CD4-positive, alpha-beta T cell treated with Interleukin-6 for 4 hours (primary cell): ENCODE measurements at places on chromosomes 11 and 22.

- no peak for DNase-seq
Observed at GRCh38 chr11:89177691-89178231, at the start of gene TYR. Gene TYR (plus strand): TSS chr11:89177875. CDS start chr11:89177954, 79 bp downstream.

DNA sequence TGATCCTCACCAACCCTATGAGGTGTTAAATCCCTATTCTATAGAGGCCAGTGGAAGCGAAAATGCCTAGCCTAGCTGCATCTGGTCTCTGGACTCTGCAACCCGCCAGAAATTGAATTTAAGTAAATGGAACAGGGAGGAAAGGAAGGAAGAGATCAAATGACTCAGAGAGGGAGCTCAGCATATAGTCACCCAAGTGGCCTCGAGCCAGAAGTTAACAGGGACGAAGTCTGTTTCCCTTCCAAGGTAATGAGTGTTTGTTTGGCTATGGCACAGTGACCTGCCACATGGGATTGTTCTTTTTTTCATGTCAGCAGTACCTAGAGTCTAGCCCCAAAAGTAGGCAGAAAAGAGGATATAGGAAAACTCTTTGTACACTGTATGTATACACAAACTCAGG, 66.3 kb downstream of the PAK1 start:
- no peak for DNase-seq

DNA sequence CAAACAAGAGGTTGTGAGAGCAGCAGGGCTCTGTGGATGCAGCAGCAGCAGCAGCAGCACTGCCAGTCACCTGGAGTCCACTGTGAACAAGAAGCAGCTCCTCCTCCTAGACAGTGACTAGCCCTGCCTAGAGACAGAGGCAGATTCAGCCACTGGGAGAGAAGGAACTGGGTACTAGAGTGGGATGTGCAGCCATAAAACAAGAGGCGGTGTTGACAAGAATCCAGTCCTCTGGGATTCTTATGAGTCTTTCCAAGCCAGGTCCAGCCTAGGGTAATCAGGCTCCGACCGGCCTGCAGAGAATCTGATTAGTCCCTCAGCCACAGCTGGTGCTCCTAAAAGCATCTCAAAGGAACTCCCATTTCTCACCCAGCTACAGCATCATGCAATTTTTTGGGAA, 83.9 kb upstream of the USP47 start:
- DNase-seq, result no peak

DNA sequence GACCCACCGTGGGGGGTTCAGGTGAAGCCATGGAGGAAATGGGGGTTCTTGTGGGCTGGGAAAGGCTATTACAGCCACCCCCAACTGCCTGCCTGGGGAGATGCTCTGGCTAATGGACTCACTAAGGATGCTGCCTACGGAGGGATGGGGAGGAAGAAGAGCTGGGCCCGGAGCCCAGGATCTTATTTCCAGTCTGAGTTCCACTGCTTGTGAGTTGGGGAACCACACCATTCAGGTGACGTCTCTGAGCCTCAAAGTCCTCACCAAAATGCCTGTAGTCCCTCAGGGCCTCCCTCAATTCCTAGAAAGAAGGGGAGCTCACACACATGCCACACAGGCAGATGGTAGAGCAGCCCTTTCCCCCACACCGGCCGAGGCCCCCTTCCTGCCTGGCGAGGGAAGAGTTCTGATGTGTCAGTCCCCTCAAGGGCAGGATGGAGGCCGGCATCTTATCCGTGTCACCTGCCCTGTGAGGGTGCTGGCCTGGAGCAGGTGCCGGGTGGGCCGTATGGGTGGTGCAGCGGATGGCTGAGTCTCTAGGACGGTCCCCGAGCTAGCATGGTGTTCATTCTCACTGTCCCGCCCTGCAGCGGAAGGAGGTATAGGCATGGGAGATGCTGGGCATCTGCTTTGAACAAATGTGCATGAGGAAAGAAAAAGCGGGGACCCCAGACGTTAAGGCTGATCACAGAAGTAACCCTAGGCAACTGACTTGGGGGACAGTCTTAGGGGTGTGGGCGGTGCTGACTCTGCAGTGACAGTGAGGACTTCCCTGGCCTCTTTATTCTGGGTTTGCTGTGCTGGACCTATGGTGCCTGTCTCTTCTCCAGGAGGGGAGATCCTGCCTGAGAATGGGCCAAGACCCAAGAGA, 15.7 kb downstream of the MRGPRF start:
- no peak for DNase-seq

DNA sequence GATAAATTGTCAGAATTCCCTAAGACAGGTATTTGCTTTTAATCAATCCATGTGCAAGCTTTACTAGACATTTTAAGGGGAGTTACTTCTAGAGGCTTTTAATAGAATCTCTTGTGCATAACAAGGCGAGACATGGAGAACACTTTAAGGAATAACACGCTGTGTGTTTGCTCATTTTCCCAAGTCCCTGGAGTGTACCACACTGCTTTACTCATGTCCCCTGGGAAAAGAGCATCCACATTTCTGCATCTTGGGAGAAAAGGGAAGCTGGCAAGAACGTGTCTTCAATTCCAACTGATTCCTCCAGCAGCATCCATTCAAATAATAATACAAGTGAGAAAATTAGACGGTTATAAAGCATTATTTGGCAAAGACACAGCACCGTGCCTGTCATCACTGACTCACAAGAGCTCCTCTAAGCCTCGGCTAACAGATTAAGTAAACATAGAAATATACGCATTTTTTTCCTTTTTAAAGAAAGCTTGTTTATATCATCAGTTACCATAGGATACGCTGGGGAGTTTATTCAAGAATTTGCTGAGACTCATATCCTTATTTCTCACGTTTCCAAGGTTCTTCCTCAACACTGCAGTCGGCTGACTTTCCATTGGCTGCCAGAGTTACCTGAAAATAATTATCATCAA, 121.5 kb downstream of the CD44 start:
- no peak for DNase-seq

- peak; percentile 41 for DNase-seq
Observed at GRCh38 chr11:86672007-86672621, at the start of gene ME3. Gene ME3 (minus strand): TSS chr11:86672616.

- no peak for DNase-seq
Observed at GRCh38 chr11:27886857-27887256, 186.6 kb upstream of the BDNF start.

DNA sequence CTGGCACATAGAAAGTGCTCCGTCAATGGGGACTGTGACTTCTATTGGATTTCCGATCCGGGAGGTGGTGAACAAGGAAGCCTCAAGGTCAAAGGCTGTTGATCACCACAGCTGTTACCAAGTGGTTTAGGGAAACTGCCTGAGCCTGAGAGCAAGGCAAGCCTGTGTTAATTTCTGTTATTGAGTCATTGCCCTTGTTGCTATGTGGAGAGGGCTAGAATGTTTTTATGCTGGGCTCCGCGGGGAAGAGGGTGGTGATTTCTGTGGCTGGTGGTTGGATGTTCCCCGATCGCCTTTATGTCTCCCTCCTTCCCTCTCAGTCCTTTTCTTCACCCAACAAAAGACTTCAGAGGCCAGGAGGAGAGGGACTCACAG, 108.5 kb upstream of the ALX4 start:
- no peak for DNase-seq

- no peak for DNase-seq
Observed at GRCh38 chr22:19082101-19082500, 40.1 kb downstream of the DGCR2 start.

DNA sequence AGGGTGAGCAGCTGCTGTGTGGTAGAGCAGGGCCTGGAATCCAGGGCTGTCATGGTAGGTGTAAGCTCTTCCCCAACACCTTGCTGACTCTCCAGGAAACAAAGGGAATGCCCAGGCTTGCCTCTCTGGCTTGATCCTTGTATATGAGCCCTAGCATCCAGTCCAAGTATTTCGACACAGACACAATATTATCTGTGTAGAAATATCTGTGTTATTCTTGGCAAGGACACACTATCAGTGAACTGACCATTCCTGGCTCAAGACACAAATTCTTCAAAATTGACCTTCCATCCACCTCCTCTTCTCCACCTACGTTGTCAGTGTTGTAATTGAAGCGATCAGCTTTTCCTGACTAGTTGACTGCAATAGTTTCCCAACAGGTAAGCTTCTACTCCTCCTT, 312.0 kb upstream of the NARS2 start:
- no peak for DNase-seq

- DNase-seq, result peak; percentile 12
Observed at GRCh38 chr11:44747316-44747715, 20.6 kb downstream of the TSPAN18 start.

- peak; percentile 52 for DNase-seq
Observed at GRCh38 chr22:32644252-32645100, 157.0 kb upstream of the TIMP3 start.

- DNase-seq, result no peak
Observed at GRCh38 chr11:121595717-121596161, 143.0 kb upstream of the SORL1-AS1 start.

- no peak for DNase-seq
Observed at GRCh38 chr11:1298695-1299492, 10.5 kb downstream of the TOLLIP start.

DNA sequence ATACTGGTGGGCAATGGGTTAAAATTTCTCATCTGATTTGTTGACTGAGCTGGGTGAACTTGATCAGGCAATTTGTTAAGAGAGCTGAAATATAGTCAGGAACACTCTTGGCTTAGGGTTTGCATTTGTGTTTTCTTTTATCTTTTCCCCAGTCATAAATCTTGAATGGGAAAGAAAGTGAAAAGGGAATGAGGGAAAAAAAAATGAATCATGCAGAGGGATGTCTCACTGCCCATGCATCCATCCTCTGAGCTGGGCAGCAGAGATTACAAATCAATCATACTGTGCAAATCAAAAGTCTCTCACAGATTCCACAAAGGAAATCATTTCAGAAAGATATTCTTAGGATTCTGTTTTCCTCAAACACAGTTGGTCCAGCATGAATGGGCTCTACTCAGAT, 174.2 kb upstream of the MPPED2 start:
- DNase-seq, result no peak

DNA sequence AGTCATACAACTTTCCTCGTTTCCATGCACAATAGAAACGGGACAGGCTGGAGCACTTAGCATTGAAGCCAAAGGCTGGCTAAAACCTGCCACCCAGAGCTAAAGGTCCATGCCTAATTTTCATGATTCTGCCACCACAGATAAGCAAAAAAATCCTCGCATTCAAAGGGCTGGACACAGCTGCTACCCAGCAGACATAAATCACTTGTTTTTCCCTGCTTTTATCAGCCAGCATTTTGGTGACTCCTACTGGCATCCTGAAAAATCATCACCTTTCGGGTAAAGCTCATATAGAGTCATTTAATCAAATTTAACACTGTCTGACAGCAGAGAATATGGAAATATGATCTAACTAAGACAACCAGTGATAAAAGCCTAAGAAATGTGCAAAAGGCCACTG, 37.9 kb downstream of the ALG9 start:
- no peak for DNase-seq

DNA sequence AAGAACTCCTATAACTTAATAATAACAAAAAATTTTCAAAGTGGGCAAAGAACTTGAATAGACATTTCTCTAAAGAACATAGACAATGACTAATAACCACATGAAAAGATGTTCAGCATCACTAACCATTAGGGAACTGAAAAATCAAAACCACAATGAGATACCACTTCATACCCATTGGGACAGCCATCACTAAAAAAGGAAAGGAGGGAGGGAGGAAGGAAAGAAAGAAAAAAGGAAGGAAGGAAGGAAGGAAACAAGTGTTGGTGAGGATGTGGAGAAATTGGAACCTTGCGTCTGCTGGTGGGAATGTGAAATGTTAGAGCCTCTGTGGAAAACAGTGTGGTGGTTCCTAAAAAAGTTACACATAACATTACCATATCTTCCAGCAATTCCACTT, 55.8 kb downstream of the MS4A13 start:
- DNase-seq, result no peak

DNA sequence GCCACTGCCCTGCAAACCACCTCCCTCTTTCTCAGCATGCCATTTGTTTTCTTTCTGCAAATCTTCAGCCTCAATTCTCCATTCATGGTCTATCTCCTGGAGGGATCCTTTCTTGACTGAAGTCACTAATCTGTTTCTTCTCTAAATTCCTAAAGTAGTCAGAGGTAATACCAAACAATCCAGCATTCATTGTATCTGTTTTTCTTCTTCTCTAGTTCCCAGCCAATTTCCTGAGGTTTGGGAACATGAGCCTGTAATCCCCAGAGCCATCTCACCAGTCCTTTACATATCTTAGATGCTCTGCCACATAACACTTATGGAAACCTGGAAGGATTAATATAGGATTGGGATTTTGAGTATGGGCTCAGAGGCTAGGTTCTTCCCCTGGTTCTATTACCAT, 86.5 kb downstream of the MICAL2 start:
- DNase-seq, result no peak

GRCh38 chr22:39266398-39267030, 21.7 kb upstream of the PDGFB start:
- no peak for DNase-seq

DNA sequence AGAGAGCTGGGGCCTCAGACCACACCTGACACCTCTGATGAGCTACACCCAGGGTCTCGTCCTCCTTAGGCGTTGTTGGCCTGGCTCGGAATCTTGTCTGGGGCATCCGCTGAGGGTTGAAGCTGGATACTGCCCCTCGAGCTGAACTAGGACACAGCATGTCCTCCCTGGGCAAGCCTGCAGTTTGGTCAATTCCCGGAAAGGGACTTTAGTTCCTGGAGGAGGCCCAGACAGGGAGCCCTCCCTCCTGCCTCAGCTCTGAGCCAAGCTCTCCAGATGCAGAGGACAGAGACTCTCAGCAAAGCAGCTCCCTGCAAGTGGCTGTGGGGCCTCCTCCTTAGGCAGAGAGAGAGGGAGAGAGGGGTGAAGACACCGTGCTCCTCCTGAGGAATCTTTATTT, 4.9 kb downstream of the APOL3 start:
- DNase-seq, result no peak

DNA sequence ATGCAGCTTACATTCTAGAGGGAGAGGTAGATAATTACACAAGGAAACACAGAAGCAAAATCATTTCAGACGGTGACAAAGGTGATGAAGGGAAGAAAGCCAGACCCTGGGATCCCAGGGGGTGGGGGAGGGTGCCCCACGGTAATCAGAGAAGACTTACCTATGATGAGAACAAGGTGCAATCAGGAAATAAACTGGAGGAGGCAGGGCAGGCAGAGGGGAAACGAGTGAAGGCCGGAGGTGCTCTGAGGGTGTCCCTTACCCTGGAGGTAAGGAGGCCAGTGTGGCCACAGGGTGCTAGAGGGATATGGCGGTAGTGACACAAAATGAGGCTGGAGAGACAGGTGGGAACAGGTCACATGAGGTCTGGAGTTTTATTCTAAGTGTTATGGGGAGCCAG, 13.9 kb upstream of the SCGB1A1 start:
- DNase-seq, result no peak

DNA sequence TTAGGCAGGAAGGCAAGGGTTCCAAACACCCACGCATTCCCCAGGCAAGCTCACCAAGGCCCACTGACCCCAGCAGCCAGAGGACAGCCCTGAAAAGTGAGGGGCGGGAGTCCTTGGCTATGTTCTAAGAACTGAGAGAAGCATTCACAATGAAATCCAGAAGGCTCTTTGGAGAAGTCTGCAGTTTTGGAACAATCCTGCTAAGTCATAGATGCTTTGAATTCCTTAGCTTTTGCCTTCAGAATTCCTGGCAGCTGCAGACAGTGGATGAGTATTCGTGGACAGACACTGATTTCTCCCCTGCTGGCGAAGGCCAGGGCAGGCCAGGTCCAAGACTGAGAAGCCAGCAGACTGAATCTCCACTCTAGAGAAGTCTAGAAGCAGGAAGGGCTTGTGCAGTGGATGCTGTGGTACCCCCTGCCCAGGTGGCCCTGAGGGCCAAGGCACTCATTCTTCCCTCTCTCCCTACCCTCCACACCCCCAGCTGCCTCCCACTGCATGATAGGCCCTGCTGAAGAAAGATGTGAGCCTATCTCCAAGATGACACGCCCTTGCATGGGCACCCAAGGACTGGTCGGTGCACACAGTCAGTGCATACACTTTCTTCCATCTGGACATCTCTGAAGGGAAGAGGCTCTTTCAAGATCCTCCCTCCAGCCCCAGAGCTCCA, 133.2 kb upstream of the TEAD1 start:
- no peak for DNase-seq
